Aorta (tissue), 5 donors: ENCODE measurements at places on chromosomes 1 and 21. TPM values are rescaled to one million over a fixed set of nuclear protein-coding genes. Genes with fewer than 3 reads are reported as not detected.

PINK1 gene
- total RNA-seq = 72.0 TPM

TAS1R1 gene
- not detected for total RNA-seq

APOBEC4 gene
- not detected for total RNA-seq

DNA sequence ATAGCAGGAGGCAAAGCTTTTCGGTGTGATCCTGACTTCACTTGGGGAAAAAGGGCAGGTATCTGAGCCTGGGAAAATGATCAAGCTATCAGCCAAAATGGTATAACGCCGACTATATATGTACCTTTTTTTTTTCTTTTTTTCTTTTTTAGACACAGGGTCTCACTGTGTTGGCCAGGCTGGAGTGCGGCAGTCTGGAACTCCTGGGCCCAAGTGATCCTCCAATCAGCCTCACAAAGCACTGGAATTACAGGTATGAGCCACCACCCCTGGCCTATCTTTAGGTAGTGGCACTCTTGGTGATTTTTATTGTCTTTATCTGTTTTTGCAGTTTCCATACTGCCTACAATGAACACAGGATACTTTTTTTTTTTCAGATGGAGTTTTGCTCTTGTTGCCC lies 1.3 kb upstream of the ICMT start:
- H3K36me3 ChIP-seq = no peaks in the 10 kb centered on the region
- no peak overlapping the region for H3K4me3 ChIP-seq
- no peaks in the 10 kb centered on the region for H3K4me1 ChIP-seq

GRCh38 chr1:71559880-71560279 lies 479.0 kb upstream of the ZRANB2 start:
- no peak overlapping the region for H3K4me3 ChIP-seq
- no peaks in the 10 kb centered on the region for H3K27me3 ChIP-seq
- H3K36me3 ChIP-seq = no peaks in the 10 kb centered on the region
- no peak for DNase-seq

LHX8 gene
- total RNA-seq = not detected

S100A12 gene
- total RNA-seq = 4.4 TPM

PTPRC gene
- 46.6 TPM for total RNA-seq

DNA sequence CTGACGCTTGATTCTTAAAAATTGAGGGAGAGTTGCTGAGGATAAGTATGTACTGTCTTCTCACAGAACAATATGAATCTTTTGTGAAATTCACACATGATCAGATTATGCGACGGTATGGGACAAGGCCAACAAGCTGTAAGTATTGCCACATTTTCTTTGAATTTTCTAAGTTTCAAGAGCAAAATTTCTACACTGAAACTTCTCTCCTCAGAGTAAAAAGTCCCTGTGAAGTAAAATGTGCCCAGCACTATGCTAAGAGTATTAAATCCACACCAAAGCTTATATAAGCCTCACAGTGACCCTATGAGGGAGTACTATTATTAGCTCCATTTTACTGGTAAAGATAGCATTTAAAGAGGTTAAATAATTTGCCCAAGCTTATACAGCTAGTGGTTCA lies 12.2 kb downstream of the AKIRIN1 start:
- no peak overlapping the region for H3K4me3 ChIP-seq
- no peak overlapping the region for H3K27ac ChIP-seq
- DNase-seq = no peak
- H3K27me3 ChIP-seq = no peaks in the 10 kb centered on the region
- H3K36me3 ChIP-seq = peaks cover 6% of the 10 kb centered on the region

NEK2 gene
- 1.0 TPM for total RNA-seq

ADAMTSL4 gene
- 94.4 TPM for total RNA-seq

GRCh38 chr1:50985094-50985493 lies 15.0 kb downstream of the CDKN2C start:
- no peak for DNase-seq
- H3K27me3 ChIP-seq = no peaks in the 10 kb centered on the region
